Midbrain (tissue), 1 donor: ENCODE measurements at places on chromosomes 7 and 10.

- no peak for DNase-seq
These were observed 49.6 kb downstream of the KAT6B start for GRCh38 chr10:74875966-74876365.

- DNase-seq, result no peak
These were observed 22.4 kb upstream of the KLF6 start for GRCh38 chr10:3807211-3807927.

DNA sequence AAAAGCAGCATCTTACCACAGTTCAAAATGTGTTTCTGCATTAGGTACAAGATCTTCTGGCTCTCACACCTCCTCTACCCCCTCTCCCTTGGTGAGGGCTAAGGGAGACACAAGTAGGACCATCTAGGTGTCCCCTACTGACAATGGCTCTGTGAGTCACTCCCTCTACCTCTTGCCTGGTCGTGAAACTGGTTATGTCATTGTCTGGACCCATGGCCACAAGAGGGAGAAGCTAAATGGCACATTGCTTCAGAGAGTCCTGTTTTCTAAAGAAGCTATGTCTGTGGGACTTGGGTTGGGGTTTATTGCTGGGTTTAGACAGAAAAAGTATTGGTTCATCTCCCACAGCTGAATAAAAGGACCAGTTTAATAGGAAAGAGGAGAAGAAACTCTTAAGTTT lies 4.0 kb upstream of the PLXNA4 start:
- DNase-seq, result no peak

- no peak for DNase-seq
These were observed 28.5 kb downstream of the CPED1 start for GRCh38 chr7:121016966-121017365.

DNA sequence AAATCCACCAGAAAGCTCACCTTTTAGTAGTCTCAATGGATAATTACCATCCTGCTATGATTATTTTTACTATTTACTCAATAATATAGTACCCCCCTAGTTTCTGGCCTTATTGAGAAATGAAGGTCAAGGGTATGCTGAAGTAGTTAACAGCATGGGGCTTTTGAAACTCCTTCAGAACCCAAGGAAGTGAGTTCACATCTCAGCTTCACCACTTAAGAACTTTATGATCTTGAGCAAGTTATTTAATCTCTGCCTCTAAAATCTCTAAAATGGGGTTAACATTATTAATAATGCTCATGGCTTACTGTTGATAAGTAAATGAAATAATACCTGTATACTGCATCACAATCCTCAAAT lies 5.8 kb downstream of the MTPN start:
- no peak for DNase-seq

- peak; percentile 12 for DNase-seq
These were observed 158.5 kb downstream of the GALNT17 start for GRCh38 chr7:71290452-71290851.

DNA sequence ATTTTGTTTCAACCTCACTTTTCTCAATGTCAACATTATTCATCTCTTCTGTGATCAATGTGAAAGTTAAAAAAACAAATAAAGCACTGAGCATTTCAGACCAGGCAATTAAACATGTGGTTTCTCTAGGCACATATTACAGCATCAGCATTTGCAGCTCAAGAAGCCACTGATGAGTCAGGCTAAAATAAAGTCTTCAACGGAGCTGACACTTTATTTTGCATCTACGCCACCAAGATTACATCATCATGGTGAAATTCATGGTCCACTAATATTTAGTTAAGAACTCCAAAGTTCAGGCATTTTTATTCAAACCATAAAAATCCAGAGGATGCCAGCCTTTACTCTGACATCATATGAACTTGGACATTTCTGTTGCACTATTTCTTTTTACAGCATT lies 33.0 kb downstream of the MAGI2 start:
- no peak for DNase-seq

GRCh38 chr7:12889391-12889790 lies 202.0 kb downstream of the ARL4A start:
- DNase-seq, result no peak

GRCh38 chr10:61376908-61377368 lies 76.2 kb downstream of the TMEM26 start:
- no peak for DNase-seq

GRCh38 chr10:101578803-101579515 lies 9.1 kb downstream of the POLL start:
- DNase-seq, result no peak

DNA sequence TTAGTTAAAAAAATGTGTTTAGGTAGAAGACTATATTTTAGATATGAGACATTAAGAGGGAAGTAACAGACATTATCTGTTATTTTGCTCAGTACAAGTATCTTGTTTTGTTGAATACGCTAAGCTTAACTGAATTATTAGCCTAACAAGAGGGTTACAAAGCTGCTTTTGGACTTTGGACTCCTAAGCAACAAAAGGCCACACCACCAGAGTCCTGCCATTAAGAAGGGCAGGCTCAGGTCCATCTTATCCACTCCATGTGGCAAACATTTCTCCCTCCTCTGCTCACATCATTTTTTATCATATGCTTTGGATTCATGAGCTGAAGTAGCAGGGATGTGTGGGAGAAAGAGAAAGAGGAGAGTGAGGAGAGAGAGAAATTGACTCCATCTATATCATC lies 33.5 kb downstream of the OSBPL3 start:
- no peak for DNase-seq

GRCh38 chr10:11341283-11341960 lies 270.0 kb downstream of the USP6NL start:
- DNase-seq, result no peak

- peak; percentile 58 for DNase-seq
These were observed 114.9 kb downstream of the IPMK start for GRCh38 chr10:58152673-58153263.
